T-helper 17 cell (primary cell): ENCODE measurements at places on chromosomes 7 and 10.
A peak's percentile ranks its signal among the peaks of the same experiment; 100 is the strongest.

DNA sequence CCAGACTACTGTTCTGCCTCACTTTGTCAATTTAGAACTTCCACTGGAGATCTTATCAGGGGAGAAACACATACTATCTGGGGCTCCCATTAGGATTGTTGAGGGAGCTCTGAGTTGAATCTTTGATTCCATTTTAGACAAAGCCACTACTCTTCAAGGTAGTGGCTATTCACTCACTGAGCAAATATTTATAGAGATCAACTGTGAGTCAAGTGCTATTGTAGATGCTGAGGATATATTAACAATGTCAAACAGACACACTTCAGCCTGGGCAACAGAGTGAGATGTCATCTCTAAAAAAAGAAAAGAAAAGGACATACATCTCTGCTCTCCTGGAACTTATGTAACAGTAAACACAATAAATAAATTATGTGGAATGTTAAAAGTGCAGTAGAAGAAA lies 315.3 kb downstream of the PTEN start:
- H3K27me3 ChIP-seq: no peaks in the 10 kb centered on the region
- H3K4me3 ChIP-seq: no peak overlapping the region
- no peaks in the 10 kb centered on the region for H3K36me3 ChIP-seq
- DNase-seq: no peak
- no peak overlapping the region for H3K27ac ChIP-seq

GRCh38 chr7:22944022-22944421 lies 69.9 kb downstream of the HYCC1 start:
- no peak overlapping the region for H3K27ac ChIP-seq
- H3K4me3 ChIP-seq: no peak overlapping the region
- peaks cover 6% of the 10 kb centered on the region for H3K36me3 ChIP-seq
- no peaks in the 10 kb centered on the region for H3K4me1 ChIP-seq
- DNase-seq: no peak
- H3K27me3 ChIP-seq: no peaks in the 10 kb centered on the region

GRCh38 chr10:113681533-113682470 lies 2.1 kb downstream of the CASP7 start:
- no peaks in the 10 kb centered on the region for H3K36me3 ChIP-seq
- peak overlapping the region; percentile 98 for H3K27ac ChIP-seq
- H3K4me1 ChIP-seq: peaks cover 34% of the 10 kb centered on the region
- DNase-seq: no peak
- H3K4me3 ChIP-seq: peak overlapping the region; percentile 98

GRCh38 chr7:139588632-139589031 lies 65.1 kb downstream of the CLEC2L start:
- DNase-seq: no peak
- H3K4me3 ChIP-seq: no peak overlapping the region
- no peaks in the 10 kb centered on the region for H3K27me3 ChIP-seq
- peaks cover 2% of the 10 kb centered on the region for H3K4me1 ChIP-seq
- peaks cover 5% of the 10 kb centered on the region for H3K36me3 ChIP-seq
- no peak overlapping the region for H3K27ac ChIP-seq

DNA sequence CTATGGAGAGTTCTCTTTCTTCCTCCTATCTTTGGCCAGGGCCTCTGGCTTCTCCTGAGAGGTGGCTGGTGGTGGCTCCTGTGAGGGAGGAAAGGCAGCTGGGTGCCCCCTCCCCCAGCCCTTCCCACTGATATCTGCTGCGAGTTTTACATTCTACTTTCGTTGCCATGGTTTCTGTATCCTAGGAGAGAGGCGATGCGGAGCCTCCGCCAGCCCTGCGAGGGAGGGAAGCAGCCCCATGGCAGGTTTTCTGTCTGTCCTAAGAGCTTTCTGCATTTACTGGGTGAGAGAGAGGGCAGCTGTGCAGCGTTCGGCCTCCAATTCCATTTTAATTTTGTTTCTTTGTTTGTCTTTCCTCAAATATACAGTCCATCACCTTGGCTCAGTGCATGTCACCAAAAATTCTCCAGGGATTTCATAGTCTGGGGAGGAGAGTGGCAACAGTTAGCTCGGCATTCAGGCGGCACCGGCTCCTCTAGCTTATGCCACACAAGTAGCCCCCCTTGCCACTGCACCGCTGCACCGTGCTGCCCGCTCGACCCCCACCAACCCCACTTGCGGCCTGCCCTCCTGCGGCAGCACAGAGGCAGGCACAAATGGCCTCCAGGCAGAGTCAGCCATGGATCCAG lies 20.4 kb downstream of the DNAJB12 start:
- peak overlapping the region; percentile 77 for H3K4me3 ChIP-seq
- H3K27ac ChIP-seq: peak overlapping the region; percentile 97
- no peak for DNase-seq
- H3K36me3 ChIP-seq: peaks cover 2% of the 10 kb centered on the region
- H3K4me1 ChIP-seq: peaks cover 54% of the 10 kb centered on the region
- H3K27me3 ChIP-seq: no peaks in the 10 kb centered on the region

GRCh38 chr10:112775892-112776674 lies 174.0 kb upstream of the TCF7L2 start:
- H3K4me1 ChIP-seq: peaks cover 6% of the 10 kb centered on the region
- no peak overlapping the region for H3K27ac ChIP-seq
- no peaks in the 10 kb centered on the region for H3K36me3 ChIP-seq
- no peak for DNase-seq

GRCh38 chr10:92891885-92892690 lies 43.8 kb downstream of the EXOC6 start:
- no peaks in the 10 kb centered on the region for H3K27me3 ChIP-seq
- H3K4me1 ChIP-seq: peaks cover 15% of the 10 kb centered on the region
- H3K36me3 ChIP-seq: no peaks in the 10 kb centered on the region
- H3K27ac ChIP-seq: no peak overlapping the region
- no peak for DNase-seq
- no peak overlapping the region for H3K4me3 ChIP-seq
